ENCODE measurements at places on chromosomes 1 and 21. TPM values are rescaled to one million over a fixed set of nuclear protein-coding genes. Genes with fewer than 3 reads are reported as not detected.

The NTMT2 gene
- total RNA-seq: not detected

The SLC9C2 gene
- total RNA-seq: not detected

The C1orf87 gene
- total RNA-seq: not detected

The IPP gene
- 12.6 TPM for total RNA-seq

The GJC2 gene
- total RNA-seq: 0.79 TPM

The WNT4 gene
- total RNA-seq: not detected

The LCE2C gene
- total RNA-seq: not detected

The COL8A2 gene
- total RNA-seq: under 0.01 TPM

The TRMT13 gene
- total RNA-seq: 10.2 TPM

The SPATA45 gene
- not detected for total RNA-seq

All from placental epithelial cell (primary cell).